Pons (tissue), 1 donor: ENCODE measurements at places on chromosomes 4 and X.

GRCh38 chr4:20194123-20195013, 57.3 kb upstream of the SLIT2 start:
- no peak for DNase-seq

- no peak for DNase-seq
These were observed 565.2 kb downstream of the PCDH18 start for GRCh38 chr4:136967069-136967468.

DNA sequence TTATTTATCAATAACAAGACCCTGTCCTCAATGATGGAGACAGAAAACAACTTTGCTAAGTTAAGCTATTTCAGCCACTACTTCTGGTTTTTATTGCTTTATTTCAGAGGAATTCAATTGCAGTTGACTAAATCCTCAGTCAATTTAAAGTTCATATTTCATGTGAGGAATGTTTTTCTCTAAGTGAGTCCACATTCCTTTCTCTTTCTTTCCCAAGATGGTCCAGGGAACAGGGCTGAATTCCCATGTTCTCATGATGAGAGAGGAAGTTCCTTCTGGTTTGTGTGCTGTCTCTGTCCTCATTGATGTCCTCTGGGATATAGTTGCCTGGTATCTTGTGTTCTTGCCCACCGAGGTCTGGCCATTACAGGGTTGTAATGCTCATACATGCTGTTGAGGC, 117.2 kb downstream of the SLIT2 start:
- DNase-seq, result no peak

GRCh38 chrX:101390664-101391525, at the start of gene RPL36A:
RPL36A (plus strand) TSS chrX:101391011; CDS start chrX:101391044, 33 bp downstream.
- DNase-seq, result peak; percentile 88

- no peak for DNase-seq
These were observed 153.1 kb upstream of the VCX start for GRCh38 chrX:7689791-7690412.
